Osteocyte (in vitro differentiated cells): ENCODE measurements at places on chromosomes 3 and 15. TPM values are rescaled to one million over a fixed set of nuclear protein-coding genes. Genes with fewer than 3 reads are reported as not detected.

Gene ASB14
- total RNA-seq = not detected in 2 replicates

Gene WDR72
- total RNA-seq = 0.26 and 0.38 TPM in 2 replicates

- no peak overlapping the region for H3K27ac ChIP-seq
- H3K4me3 ChIP-seq = no peak overlapping the region
- H3K27me3 ChIP-seq = peaks cover 2% of the 10 kb centered on the region
- H3K36me3 ChIP-seq = no peaks in the 10 kb centered on the region
These were observed 116.6 kb downstream of the SLCO3A1 start for GRCh38 chr15:91970142-91970541.

DNA sequence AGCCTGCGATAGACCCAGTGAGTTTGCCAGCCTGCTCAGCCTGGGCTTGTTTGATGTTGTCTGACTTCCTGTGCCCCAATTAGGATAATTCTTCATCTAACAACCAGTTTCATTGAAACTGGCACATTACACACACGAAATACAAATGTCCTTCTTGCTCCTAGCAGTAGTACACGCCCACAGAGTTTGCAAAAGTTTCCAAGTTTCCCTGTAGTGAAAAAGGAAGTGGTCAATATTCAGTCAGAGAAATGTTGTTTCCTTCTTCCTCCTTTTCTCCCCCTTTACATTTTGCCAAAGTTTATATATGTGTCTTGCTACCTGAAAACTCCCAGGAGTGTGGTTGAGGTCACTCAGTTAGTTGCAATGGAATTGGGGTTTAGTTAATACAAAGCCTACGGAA is 58.4 kb upstream of the LRTM1 start:
- H3K27me3 ChIP-seq = no peaks in the 10 kb centered on the region
- H3K36me3 ChIP-seq = no peaks in the 10 kb centered on the region
- DNase-seq = no peak
- H3K4me3 ChIP-seq = no peak overlapping the region
- no peak overlapping the region for H3K27ac ChIP-seq
- H3K4me1 ChIP-seq = peaks cover 28% of the 10 kb centered on the region

Gene CGNL1
- total RNA-seq = 5.5 and 6.2 TPM in 2 replicates

DNA sequence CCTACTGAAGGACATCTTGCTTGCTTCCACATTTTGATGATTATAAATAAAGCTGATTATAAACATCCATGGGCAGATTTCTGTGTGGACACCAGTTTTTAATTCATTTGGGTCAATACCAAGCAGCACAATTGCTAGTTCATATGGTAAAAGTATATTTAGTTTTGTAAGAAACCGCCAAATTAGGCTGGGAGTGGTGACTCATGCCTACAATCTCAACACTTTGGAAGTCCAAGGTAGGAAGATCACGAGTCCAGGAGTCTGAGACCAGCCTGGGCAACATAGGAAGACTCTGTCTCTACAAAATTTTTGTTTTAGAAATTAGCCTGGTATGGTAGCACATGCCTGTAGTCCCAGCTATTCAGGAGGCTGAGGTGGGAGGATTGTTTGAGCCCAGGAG is 52.6 kb upstream of the ABHD2 start:
- peaks cover 2% of the 10 kb centered on the region for H3K36me3 ChIP-seq
- no peak overlapping the region for H3K4me3 ChIP-seq
- H3K27ac ChIP-seq = no peak overlapping the region
- peaks cover 40% of the 10 kb centered on the region for H3K27me3 ChIP-seq
- H3K4me1 ChIP-seq = peaks cover 2% of the 10 kb centered on the region

GRCh38 chr15:38898236-38898635 is 333.6 kb upstream of the RASGRP1 start:
- H3K27me3 ChIP-seq = no peaks in the 10 kb centered on the region
- no peak overlapping the region for H3K4me3 ChIP-seq
- H3K27ac ChIP-seq = no peak overlapping the region

DNA sequence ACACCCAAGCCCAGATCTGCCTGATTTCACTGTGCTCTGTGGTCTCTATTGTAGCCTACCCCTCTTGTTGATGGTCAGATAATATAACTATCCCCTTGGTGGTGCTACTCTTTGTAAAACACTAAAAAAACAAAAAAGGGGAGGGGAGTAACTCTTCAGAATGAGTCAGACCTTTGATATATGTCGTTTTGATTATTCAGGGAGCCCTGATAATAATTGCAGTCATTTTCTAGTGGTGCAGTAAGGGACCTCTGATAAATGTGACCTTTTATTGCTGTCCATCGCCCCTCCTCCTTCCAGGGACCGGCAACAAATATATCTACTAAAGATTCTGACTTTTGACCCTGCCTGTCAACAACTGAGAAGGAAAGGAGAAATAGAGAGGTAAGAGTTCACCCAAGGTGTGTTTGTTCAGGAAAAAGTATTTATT is 45.1 kb upstream of the MAGI1 start:
- DNase-seq = no peak
- H3K36me3 ChIP-seq = no peaks in the 10 kb centered on the region
- H3K27ac ChIP-seq = no peak overlapping the region
- H3K27me3 ChIP-seq = no peaks in the 10 kb centered on the region
- H3K4me1 ChIP-seq = no peaks in the 10 kb centered on the region

GRCh38 chr3:58991026-58991425 is 58.8 kb downstream of the CFAP20DC start:
- peaks cover 30% of the 10 kb centered on the region for H3K4me1 ChIP-seq
- no peak for DNase-seq
- H3K27ac ChIP-seq = no peak overlapping the region
- H3K27me3 ChIP-seq = no peaks in the 10 kb centered on the region
- H3K4me3 ChIP-seq = no peak overlapping the region

DNA sequence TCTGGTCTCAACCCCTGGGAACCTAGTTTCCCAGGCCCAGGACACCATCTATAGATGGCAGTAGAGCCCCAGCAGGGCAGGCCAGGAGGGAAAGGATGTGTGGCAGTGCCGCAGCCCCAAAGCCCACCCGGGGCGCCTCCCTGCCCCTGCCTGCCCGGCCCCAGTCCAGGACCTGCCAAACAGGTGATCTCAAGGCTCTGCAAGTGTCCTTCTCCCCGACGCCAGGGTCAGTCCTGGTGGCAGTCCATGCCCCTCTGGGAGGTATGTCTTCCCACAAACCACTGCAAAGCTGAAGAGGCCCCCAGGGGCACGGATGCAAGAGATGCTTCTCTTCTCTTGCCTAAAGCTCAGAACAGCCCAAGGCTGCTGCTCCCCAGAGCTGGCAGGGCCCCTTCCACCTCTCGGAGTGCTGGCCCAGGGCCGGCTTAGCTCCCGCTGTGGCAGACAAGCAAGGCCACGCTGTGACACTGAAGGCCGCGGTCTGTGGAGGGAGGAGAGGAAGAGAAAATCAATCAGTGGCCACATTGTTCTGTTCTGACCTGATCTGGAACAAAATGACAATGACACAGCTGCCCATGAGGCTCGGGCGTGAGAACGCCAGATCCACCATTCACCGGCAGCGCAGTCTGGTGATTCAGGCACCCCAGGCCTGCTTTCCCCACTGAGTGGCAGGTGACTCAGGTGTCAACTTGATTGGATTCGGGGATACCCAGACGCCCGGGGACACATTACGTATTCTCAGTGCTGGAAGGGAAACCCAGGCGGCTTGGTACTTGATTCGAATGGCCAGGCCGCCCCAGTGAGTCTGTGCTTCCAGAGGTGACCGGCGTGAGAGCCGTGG is 34.0 kb downstream of the KLHL25 start:
- no peak for DNase-seq
- H3K4me3 ChIP-seq = no peak overlapping the region
- peaks cover 4% of the 10 kb centered on the region for H3K36me3 ChIP-seq
- H3K4me1 ChIP-seq = peaks cover 8% of the 10 kb centered on the region
- no peak overlapping the region for H3K27ac ChIP-seq

GRCh38 chr15:39672666-39673065 is 91.8 kb downstream of the THBS1 start:
- H3K4me1 ChIP-seq = peaks cover 35% of the 10 kb centered on the region
- H3K27me3 ChIP-seq = no peaks in the 10 kb centered on the region
- H3K4me3 ChIP-seq = no peak overlapping the region
- no peak for DNase-seq
- no peaks in the 10 kb centered on the region for H3K36me3 ChIP-seq
- H3K27ac ChIP-seq = no peak overlapping the region

DNA sequence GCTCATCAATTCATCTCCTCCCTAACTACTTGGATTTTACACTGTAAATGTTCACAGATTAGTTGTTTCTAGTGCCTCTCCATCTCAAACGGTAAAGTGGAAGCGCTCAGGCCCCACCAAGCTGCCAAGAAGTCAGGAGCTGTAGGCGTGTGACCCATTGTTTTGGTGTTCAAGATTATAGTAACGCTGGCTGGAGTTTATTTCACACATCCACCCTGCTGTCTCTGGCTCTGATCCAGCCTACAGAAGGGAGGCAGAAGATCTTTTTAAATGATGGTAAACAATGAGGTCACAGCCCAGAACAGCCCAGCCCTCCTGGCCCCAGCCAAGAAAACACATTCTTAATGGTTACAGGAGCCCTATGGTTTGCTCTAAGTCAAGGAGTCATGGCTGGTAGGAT is 25.7 kb upstream of the GALNT15 start:
- H3K4me3 ChIP-seq = no peak overlapping the region
- H3K36me3 ChIP-seq = peaks cover 4% of the 10 kb centered on the region
- H3K27me3 ChIP-seq = no peaks in the 10 kb centered on the region
- no peak for DNase-seq

Gene CACNA2D2
- 0.13 and 0.27 TPM in 2 replicates for total RNA-seq

GRCh38 chr3:144317961-144318360 is 346.3 kb downstream of the DIPK2A start:
- no peak overlapping the region for H3K27ac ChIP-seq
- no peaks in the 10 kb centered on the region for H3K36me3 ChIP-seq
- no peak for DNase-seq
- H3K4me3 ChIP-seq = no peak overlapping the region

DNA sequence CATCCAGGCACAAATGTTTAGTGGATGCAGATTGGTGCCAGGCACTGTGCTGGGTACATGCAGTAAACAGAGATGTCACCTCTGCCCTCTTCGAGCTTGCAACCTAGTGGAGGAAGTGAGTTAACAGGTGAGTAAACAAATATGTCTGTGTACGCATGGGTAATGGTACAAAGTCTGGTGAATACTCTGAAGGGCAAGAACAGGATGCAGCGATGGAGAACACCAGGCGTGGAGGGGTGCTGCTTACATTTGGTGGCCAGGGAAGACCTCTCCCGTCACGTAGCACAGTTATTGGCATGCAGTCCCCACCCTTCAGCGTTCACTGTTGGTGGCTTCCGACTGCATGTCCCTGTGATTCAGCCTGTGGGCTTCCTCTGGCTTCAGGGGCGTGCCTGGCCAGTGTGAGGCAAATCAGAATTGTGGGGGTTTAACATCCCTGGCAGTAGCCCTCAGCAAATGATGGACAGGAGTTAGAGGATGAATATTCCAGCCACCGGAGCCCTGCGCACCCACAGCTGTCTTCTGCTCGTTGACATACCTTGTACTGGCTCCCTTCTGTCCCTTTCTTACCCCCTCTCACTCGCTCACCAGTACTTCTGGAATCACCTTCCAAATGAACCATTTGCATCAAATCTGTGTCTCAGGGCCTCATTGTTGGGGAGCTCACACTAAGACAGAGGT is 9.1 kb upstream of the HDAC11 start:
- H3K27ac ChIP-seq = no peak overlapping the region
- peaks cover 55% of the 10 kb centered on the region for H3K27me3 ChIP-seq
- no peaks in the 10 kb centered on the region for H3K36me3 ChIP-seq
- no peak overlapping the region for H3K4me3 ChIP-seq
- no peak for DNase-seq
- H3K4me1 ChIP-seq = no peaks in the 10 kb centered on the region

- no peak overlapping the region for H3K4me3 ChIP-seq
- no peak for DNase-seq
- H3K27me3 ChIP-seq = peaks cover 10% of the 10 kb centered on the region
- peaks cover 7% of the 10 kb centered on the region for H3K4me1 ChIP-seq
These were observed 42.9 kb downstream of the ISG20 start for GRCh38 chr15:88681610-88682221.

DNA sequence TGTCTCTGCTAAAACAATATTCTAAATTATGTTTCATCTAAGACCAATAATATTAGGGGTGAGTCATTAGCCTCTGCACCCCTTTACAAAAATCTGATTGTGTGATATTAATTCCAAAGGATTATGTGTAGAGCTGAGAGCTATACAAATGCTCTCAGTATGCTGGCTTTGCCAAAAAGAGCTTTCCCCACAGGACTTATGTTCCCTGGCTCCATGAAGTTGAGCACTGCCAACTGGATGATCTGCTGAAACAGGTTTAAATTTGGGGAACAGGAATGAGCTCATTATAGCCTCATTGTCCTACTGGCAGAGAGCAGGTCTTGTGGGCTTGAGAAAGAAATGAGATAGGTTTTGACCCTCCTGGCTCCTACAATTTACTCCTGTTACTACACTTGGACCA is 347.8 kb upstream of the LMCD1 start:
- no peaks in the 10 kb centered on the region for H3K36me3 ChIP-seq
- H3K27ac ChIP-seq = no peak overlapping the region
- DNase-seq = no peak
- peaks cover 9% of the 10 kb centered on the region for H3K27me3 ChIP-seq

DNA sequence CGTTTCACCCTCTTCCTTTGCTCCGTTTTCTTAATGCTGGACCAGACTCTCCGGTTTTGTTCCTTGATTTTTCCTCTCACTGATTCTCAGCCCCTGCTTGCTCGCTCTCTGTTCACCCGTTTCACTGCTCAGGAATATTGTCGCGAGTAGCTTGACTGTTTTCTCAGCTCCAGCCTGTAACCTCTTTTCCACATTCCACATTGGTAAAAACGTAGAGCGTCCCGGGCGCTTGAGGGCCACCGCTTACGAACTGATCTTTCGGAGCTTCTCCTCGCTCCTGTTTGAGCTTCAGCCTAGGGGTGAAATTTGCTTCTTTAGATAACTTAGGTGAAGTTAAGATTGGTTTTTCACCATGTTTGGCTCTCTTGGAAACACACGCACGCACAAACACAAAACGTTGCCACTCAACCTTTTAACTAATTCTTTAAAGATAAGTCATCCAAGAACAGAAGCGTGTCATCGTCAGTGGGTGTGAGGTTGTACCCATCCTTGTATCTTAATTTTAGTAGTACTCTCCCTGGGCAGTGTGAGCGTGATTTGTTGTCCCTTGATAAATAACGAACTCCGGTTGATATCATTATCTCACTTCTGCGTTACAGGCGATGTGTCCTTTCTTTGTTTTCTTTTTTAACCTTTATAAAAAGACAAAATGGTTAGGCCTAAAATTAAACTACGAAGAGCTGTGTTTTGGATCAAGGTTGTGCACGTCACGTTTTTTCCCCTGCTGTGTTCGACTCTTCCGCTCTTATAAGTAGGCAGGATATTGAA is 1.0 kb downstream of the PAK2 start:
- no peaks in the 10 kb centered on the region for H3K27me3 ChIP-seq
- peaks cover 20% of the 10 kb centered on the region for H3K4me1 ChIP-seq
- no peak for DNase-seq
- peaks cover 9% of the 10 kb centered on the region for H3K36me3 ChIP-seq
- peak overlapping the region; percentile 99 for H3K27ac ChIP-seq

Gene DPPA2
- not detected in 2 replicates for total RNA-seq

- no peaks in the 10 kb centered on the region for H3K36me3 ChIP-seq
- no peaks in the 10 kb centered on the region for H3K4me1 ChIP-seq
- no peak overlapping the region for H3K27ac ChIP-seq
- no peak for DNase-seq
- peaks cover 7% of the 10 kb centered on the region for H3K27me3 ChIP-seq
These were observed 357.1 kb upstream of the SATB1 start for GRCh38 chr3:18782191-18782590.
